ENCODE measurements at places on chromosomes 1 and 21. TPM values are rescaled to one million over a fixed set of nuclear protein-coding genes. Genes with fewer than 3 reads are reported as not detected.

Gene TRIM67
- 0.04 TPM for total RNA-seq

Gene FCRL1
- 0.09 TPM for total RNA-seq

Gene SLC2A5
- total RNA-seq: 4.5 TPM

Gene ADAMTS5
- 13.0 TPM for total RNA-seq

Gene ZNHIT6
- 12.0 TPM for total RNA-seq

Gene SYT6
- total RNA-seq: 0.40 TPM

Gene GPR37L1
- 0.04 TPM for total RNA-seq

- H3K27me3 ChIP-seq: no peaks in the 10 kb centered on the region
- no peaks in the 10 kb centered on the region for H3K36me3 ChIP-seq
- no peak for DNase-seq
- no peak overlapping the region for H3K27ac ChIP-seq
- no peak overlapping the region for H3K4me3 ChIP-seq
These were observed 8.2 kb upstream of the RCSD1 start for GRCh38 chr1:167621780-167622313.

DNA sequence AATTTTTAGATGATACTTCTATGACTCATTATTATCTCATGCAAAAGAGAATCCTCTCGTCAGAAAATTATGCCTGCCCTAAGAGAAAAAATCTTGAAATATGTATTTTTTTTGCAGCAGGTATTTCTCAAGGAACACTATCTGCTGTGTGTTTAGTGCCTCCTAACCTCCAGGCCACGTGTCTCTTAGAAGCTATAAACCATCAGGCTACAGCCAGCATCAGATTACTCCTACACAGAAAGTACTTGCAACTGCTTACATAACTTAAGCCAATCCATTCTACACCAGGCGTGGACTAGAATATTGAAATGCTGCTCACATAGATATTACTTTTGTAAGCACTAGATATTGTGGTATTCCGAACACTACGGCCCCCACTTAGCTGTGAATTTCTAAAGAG, 933.4 kb downstream of the PLA2G4A start:
- H3K4me1 ChIP-seq: no peaks in the 10 kb centered on the region
- no peak overlapping the region for H3K27ac ChIP-seq
- no peaks in the 10 kb centered on the region for H3K36me3 ChIP-seq
- H3K27me3 ChIP-seq: no peaks in the 10 kb centered on the region
- no peak for DNase-seq

- DNase-seq: no peak
- no peak overlapping the region for H3K27ac ChIP-seq
- no peak overlapping the region for H3K4me3 ChIP-seq
- H3K36me3 ChIP-seq: no peaks in the 10 kb centered on the region
These were observed 65.9 kb upstream of the DNAJC6 start for GRCh38 chr1:65243491-65243890.

- peak overlapping the region; percentile 83 for H3K4me3 ChIP-seq
- H3K36me3 ChIP-seq: peaks cover 50% of the 10 kb centered on the region
- DNase-seq: no peak
- no peaks in the 10 kb centered on the region for H3K27me3 ChIP-seq
- no peak overlapping the region for H3K27ac ChIP-seq
These were observed 678 bp downstream of the MCM3AP start for GRCh38 chr21:46284733-46285132.

DNA sequence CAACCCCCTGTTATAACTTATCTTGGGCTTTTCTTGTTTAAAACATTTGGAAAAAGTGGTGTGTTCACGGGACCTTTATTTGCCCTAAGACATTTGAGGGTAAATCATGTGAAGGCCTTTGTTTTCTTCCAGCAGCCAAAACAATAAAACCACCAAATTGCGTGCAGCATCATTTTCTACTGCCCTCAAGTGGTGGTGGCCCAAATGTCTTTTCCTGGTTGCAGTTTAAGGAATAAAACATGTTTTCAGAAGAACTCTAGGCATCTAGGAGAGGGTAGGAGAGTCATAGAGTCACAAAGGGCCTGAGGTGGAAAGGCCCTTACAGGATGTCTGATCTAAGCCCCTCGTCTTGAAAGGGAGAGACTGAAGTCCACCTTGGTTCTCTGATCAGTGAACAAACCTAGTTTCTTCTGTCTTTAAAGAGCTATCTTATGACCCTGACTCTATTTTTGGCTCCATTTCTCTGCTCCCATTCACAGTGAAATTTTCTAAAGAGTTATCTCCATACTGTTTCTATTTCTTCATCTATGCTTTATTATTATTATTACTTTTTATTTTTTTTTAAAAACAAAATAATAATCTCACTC, 16.0 kb upstream of the EPS15 start:
- DNase-seq: peak; percentile 64
- H3K36me3 ChIP-seq: no peaks in the 10 kb centered on the region
- H3K4me3 ChIP-seq: no peak overlapping the region

GRCh38 chr1:41005876-41006275, 15.6 kb downstream of the SLFNL1 start:
- H3K4me3 ChIP-seq: no peak overlapping the region
- peaks cover 76% of the 10 kb centered on the region for H3K36me3 ChIP-seq
- H3K27ac ChIP-seq: no peak overlapping the region
- H3K27me3 ChIP-seq: no peaks in the 10 kb centered on the region
- H3K4me1 ChIP-seq: peaks cover 15% of the 10 kb centered on the region
- DNase-seq: no peak

DNA sequence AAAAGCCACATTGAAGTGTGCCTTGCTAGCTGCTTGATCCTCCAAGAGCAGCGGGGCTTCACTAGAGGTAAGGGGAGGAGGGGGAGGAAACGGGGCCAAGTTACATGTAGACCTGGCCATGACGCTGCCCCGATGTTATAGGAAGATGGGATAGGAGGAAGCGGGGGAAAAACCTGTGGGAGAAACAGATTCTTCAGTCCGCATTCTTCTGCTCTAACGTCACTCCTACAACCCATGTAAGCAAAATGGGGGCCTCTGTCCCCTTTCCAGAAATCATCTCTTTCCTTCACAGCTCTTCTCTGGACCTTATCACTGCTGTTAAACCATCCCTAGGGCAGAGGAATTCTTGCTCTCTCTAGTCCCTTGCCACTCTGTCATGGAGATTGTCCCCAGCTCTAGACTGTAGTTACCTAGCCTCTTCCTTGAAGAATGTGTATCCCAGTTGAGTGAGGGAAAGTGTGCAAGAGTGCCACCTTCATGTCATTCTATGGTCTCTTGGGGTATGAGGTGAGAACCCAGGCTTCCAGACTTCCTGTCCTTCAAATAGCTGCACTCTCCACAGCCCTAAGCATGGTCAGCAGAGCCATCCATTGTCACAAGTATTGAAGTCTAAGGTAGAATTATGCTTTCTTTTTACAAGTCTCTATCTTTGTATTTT, 11.4 kb downstream of the PLEKHO1 start:
- H3K4me3 ChIP-seq: no peak overlapping the region
- H3K27ac ChIP-seq: peak overlapping the region; percentile 97
- peaks cover 34% of the 10 kb centered on the region for H3K4me1 ChIP-seq
- peaks cover 46% of the 10 kb centered on the region for H3K36me3 ChIP-seq
- no peaks in the 10 kb centered on the region for H3K27me3 ChIP-seq

GRCh38 chr1:26493267-26493666, 21.0 kb downstream of the HMGN2 start:
- no peak overlapping the region for H3K4me3 ChIP-seq
- H3K36me3 ChIP-seq: no peaks in the 10 kb centered on the region
- no peak for DNase-seq
- no peak overlapping the region for H3K27ac ChIP-seq
- no peaks in the 10 kb centered on the region for H3K27me3 ChIP-seq

DNA sequence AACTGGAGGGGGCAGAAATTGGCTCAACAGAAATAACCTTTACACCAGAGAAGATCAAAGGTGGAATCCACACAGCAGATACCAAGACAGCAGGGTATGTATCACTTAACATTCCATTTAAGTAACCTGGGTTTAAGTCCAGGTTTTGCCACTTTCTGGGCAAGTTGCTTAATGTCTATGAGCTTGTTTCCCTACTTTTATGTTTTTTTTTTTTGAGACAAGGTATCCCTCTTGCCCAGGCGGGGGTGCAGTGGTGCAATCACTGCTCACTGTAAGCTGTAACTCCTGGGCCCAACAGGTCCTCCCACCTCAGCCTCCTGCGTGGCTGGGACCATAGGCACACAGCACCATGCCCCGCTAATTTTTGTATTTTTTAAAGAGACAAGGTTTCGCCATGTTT, 2.2 kb downstream of the RTCA start:
- H3K36me3 ChIP-seq: peaks cover 29% of the 10 kb centered on the region
- no peak for DNase-seq

- DNase-seq: no peak
- H3K36me3 ChIP-seq: peaks cover 11% of the 10 kb centered on the region
- no peaks in the 10 kb centered on the region for H3K27me3 ChIP-seq
- peaks cover 14% of the 10 kb centered on the region for H3K4me1 ChIP-seq
- H3K4me3 ChIP-seq: no peak overlapping the region
These were observed 64.8 kb downstream of the PEX14 start for GRCh38 chr1:10539411-10540043.

DNA sequence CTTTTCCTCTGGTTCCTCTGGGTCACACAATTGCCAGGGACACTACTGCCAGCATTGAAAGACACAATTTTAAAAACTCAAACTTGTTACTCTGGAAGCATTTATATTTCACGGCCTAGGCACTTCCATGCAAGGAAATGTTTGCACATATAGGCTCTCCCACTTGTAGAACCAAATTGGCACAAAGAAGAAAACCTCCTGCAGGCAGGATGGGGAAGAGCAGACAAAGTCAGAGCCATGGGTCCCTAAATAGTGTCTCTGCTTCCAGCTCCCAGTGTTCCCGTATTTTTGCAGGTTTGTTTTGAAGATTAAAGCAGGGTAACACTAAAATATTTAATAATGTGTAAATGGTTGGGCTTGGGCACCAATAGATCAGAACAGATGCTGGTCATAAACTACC, 19.0 kb upstream of the ADGRL2 start:
- no peak overlapping the region for H3K4me3 ChIP-seq
- H3K27me3 ChIP-seq: no peaks in the 10 kb centered on the region
- H3K36me3 ChIP-seq: no peaks in the 10 kb centered on the region

- DNase-seq: no peak
- H3K27ac ChIP-seq: no peak overlapping the region
- peaks cover 97% of the 10 kb centered on the region for H3K27me3 ChIP-seq
These were observed 319 bp downstream of the HES2 start for GRCh38 chr1:6419397-6419803.

DNA sequence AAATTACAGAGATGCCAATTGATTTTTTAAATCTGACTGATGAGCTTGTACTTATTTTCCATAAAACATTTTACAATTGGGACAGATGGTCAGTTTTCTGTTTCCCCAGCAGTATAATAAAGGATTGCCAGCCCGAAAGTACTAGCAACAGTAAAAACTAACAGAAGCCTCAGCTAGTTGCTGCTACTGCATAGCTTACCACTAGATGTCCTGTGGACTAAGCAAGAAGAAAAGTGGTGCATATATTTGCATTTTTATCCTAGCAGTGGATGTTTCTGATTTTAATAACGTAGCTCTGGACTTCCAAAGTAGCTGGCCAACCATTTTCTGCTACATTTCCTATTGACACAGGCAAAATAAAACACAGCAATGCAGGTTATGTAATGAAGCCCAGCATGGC, 241.5 kb downstream of the BARHL2 start:
- no peak overlapping the region for H3K4me3 ChIP-seq
- no peak overlapping the region for H3K27ac ChIP-seq
- DNase-seq: peak; percentile 17
- H3K27me3 ChIP-seq: no peaks in the 10 kb centered on the region
- no peaks in the 10 kb centered on the region for H3K36me3 ChIP-seq

DNA sequence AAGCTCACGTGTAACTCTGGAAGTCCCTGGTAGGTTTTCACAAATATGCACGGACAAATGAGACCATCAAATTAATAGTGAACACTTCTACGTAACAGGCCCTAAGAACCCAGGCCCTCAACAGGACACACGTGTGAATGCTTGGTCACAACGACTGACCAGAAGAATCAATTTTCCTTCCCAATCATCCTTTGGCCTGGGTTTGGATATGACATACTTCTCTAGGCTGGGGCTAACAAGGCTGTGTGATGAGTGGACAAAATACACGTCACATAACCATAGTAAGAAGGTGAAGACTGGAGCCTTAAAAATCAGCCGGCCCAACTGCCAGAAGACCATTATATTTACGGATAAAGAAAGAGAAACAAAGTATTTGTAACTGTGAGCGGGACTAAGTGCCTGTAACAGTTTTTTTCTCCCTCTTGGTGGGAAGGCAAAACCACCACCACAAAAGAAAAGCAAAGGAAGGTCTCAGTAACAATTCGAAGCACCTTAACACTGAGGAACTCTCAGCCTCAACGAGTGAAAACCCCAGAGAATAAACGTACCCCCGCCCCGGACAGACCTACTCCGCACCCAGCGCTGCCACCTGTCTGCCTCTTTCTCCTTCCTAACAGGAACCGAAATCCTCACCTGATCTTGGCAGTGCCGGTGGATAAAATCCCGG, 450 bp downstream of the SDE2 start:
- H3K4me1 ChIP-seq: peaks cover 27% of the 10 kb centered on the region
- peak overlapping the region; percentile 95 for H3K27ac ChIP-seq
- peaks cover 11% of the 10 kb centered on the region for H3K36me3 ChIP-seq
- peak; percentile 64 for DNase-seq
- no peaks in the 10 kb centered on the region for H3K27me3 ChIP-seq

- H3K4me3 ChIP-seq: no peak overlapping the region
- peaks cover 4% of the 10 kb centered on the region for H3K27me3 ChIP-seq
- no peak for DNase-seq
- H3K4me1 ChIP-seq: no peaks in the 10 kb centered on the region
These were observed 45.3 kb downstream of the SETD4 start for GRCh38 chr21:36015045-36015444.

- H3K27ac ChIP-seq: no peak overlapping the region
- no peaks in the 10 kb centered on the region for H3K36me3 ChIP-seq
- no peak overlapping the region for H3K4me3 ChIP-seq
- DNase-seq: no peak
- H3K27me3 ChIP-seq: peaks cover 38% of the 10 kb centered on the region
These were observed 47.1 kb upstream of the OLIG2 start for GRCh38 chr21:32978331-32979270.

- no peaks in the 10 kb centered on the region for H3K36me3 ChIP-seq
- H3K4me1 ChIP-seq: peaks cover 14% of the 10 kb centered on the region
- peaks cover 6% of the 10 kb centered on the region for H3K27me3 ChIP-seq
- DNase-seq: peak; percentile 80
- H3K27ac ChIP-seq: no peak overlapping the region
- H3K4me3 ChIP-seq: no peak overlapping the region
These were observed 180.8 kb downstream of the NPHP4 start for GRCh38 chr1:5811419-5811818.

- peak; percentile 54 for DNase-seq
- H3K4me3 ChIP-seq: no peak overlapping the region
- H3K4me1 ChIP-seq: no peaks in the 10 kb centered on the region
- H3K27ac ChIP-seq: no peak overlapping the region
These were observed 47.5 kb upstream of the EEIG2 start for GRCh38 chr1:108512239-108513043.

DNA sequence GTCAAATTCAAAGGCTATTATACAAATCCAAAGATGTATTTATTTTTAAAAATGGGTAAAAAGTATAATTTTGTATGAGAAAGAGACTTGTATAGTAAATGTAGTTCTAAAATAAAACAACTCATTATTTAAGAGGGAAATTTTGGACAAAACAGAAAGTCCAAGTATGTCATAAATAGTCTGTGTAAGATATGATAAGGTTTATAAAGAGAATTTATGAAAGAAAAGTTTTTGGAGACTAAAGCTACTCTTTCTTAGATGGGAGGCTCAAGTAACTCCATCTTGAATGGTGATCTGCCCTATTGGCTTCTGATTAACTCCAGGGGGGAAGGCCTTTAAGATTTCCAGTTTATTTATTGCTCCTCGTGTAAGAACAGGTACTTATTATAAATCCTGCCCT, 14.7 kb upstream of the OR2T27 start:
- no peak overlapping the region for H3K4me3 ChIP-seq
- no peak overlapping the region for H3K27ac ChIP-seq
- H3K36me3 ChIP-seq: no peaks in the 10 kb centered on the region
- H3K27me3 ChIP-seq: no peaks in the 10 kb centered on the region
- DNase-seq: no peak
- H3K4me1 ChIP-seq: no peaks in the 10 kb centered on the region
